ENCODE measurements at places on chromosomes 2 and 18.

GRCh38 chr2:160325418-160325817 is 125.3 kb upstream of the ITGB6 start:
- DNase-seq, result no peak

DNA sequence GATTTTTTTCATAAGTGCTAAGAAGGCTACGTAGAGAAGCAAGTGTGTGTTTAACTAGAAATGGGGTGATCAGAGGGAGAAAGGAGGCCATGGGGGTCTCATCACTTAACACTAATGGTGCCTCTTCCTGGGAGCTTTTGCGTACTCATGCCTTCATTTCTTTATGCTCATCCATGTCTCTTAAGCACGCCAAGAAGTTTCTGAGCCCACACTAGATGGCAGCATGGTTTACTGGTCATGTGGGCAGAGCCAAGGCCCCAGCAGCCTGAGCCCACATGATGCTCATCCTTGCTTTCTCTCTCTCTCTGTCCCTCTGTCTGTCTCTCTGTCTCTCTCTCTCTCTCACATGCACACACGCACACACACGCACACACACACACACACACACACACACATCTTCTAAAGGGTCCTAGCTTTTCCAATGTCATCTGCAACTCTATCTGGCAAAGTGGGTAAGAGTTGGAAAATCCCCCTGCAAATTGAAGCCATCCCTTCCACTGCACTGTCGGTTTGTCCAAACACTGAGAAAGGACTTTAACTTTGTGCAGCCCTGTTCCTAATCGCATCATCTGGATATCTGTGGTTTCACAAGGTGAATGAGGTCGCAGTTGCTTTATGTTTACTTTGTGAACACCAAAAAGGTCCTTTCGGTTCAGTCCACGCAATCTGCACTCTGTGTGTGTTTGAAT is 137.1 kb upstream of the CCDC68 start:
- DNase-seq, result no peak

- no peak for DNase-seq
Observed at GRCh38 chr18:49082714-49083688, 132.2 kb upstream of the SMAD7 start.

DNA sequence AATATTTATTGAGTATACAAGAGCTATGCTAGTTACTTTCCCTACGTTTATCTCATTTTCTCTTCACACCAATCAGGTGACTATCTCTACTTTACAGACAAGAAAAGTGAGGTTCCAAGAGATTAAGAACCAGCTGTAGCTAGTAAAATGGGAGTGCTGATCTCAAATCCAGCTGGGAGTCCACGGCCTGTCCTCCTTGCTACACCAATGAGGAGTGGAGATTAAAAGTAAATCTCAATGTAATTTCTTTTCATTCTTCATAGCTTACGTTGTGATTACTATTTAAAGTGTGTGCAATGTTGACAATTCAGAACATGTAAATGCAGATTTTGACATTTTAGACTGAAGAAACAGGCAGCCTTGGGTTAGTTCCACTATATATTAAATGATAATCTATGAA is 53.9 kb upstream of the NRP2 start:
- no peak for DNase-seq

- DNase-seq, result no peak
Observed at GRCh38 chr2:56753182-56753581, 569.4 kb downstream of the CCDC85A start.

DNA sequence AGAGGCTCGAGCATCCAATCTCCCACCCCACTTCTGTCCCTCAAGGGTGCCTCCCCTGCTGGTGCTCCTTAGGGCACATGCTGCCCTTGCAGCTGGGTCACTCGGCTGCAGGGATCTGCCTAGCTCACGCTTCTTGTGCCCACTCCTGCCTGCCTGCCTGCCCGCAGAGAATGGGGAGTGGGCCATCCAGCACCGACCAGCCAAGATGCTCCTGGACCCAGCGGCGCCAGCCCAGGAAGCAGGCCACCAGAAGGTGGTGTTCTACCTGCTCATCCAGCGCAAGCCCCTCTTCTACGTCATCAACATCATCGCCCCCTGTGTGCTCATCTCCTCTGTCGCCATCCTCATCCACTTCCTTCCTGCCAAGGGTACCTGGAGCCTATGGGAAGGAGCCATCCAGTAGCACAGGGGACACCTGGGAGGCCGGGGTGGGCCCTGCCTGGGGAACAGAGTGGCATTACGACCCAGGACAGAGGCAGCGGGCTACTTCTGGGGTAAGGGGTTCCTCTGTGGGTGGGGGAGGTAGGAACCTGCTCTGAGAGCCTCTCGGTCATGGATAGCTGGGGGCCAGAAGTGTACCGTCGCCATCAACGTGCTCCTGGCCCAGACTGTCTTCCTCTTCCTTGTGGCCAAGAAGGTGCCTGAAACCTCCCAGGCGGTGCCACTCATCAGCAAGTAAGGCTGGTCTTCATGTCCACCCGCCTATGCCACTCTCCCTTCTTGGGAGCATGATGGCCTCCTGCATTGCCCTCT is 3.4 kb downstream of the CHRNG start:
- no peak for DNase-seq

DNA sequence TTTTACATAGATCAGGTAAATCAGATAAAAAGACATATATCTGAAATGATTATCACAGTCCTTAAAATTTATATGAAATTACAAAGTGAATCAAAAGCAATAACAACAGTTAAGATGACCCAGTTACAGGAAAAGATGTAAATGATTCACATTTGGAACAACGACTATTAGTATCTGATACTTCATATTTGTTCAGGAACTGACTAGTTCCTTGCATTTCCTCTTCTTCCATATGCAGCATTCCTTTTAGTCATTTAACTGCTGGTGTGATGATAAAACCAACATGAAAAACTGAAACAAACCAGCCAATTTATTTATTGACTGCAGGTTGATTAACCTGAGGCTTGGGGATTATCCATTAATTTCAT is 75.2 kb downstream of the RBMS1 start:
- DNase-seq, result no peak

DNA sequence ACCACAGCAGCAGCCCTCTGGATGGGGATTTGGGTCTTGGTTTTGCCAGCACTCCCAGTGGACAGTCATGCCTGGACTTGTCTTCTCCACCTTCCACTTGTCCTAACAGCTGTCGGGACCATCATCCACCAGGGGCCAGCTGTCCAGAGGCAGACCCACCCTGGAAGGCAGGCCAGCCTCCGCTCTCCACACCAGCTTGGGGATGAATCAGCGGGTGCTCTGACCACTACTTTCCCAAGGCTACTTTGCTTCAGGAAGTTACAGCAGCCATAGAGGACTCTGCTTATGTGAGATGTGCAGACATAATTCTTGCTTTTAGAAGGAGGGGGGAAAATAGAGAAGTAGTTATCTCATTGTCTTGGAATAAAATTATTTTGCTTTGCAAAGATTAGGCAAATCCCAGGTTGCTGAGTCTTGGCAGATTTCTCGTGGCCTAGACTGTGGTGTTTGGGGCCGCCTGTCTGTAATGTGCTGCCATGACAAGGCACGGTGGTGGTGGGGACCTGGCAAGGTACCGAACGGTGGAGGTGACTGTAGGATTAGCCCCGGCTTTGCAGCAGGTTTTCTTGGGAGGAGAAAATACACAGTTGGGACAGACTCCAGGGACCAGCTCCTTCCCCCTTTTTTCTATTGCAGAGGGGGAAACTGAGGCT is 148.7 kb downstream of the AGAP1 start:
- DNase-seq, result no peak

DNA sequence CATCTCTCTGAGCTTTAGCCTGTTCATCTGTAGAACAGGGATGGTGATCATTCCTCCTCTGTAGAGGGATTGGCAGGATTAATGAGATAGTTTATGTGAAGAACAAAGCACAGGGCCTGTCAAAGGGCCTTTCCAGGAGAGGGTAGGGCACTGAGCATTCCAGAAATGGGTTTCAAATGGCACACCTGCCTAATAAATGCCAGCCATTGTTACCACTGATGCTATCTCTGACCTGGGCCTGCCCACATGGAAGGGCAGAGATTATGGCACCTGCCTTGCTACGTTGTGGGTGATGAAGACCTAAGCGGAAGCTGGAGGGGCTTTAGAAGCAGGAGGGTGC is 31.0 kb upstream of the GMPPA start:
- no peak for DNase-seq

GRCh38 chr2:222264791-222265320 is 33.9 kb downstream of the PAX3 start:
- DNase-seq, result no peak

GRCh38 chr18:9032519-9032918 is 70.0 kb upstream of the NDUFV2 start:
- no peak for DNase-seq

GRCh38 chr2:172462849-172463381 is 35.5 kb downstream of the ITGA6 start:
- no peak for DNase-seq

DNA sequence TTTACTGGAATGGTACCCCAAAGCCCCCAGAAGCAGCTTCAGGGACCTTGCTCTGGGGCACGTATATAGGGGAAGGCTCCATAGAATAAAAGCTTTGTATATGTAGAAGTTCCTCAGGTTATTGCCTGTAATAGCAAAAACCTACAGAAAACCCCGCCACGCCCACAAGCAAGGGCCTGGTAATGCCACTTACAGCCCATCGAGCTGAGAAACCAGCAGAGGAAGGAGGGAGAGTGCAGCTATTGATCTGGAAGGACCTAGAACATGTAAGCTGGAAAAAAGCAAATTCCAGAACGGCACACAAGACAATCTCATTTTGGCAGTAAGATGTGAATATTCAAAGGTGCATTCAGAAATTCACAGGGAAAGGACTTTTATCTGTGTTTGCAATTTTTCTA is 15.8 kb downstream of the HS1BP3 start:
- DNase-seq, result no peak

GRCh38 chr2:67927501-67927900 is 135.3 kb downstream of the C1D start:
- DNase-seq, result no peak

GRCh38 chr18:63438181-63438580 is 15.9 kb upstream of the VPS4B start:
- DNase-seq, result peak; percentile 77

- no peak for DNase-seq
Observed at GRCh38 chr2:1557467-1557820, 144.2 kb downstream of the TPO start.

DNA sequence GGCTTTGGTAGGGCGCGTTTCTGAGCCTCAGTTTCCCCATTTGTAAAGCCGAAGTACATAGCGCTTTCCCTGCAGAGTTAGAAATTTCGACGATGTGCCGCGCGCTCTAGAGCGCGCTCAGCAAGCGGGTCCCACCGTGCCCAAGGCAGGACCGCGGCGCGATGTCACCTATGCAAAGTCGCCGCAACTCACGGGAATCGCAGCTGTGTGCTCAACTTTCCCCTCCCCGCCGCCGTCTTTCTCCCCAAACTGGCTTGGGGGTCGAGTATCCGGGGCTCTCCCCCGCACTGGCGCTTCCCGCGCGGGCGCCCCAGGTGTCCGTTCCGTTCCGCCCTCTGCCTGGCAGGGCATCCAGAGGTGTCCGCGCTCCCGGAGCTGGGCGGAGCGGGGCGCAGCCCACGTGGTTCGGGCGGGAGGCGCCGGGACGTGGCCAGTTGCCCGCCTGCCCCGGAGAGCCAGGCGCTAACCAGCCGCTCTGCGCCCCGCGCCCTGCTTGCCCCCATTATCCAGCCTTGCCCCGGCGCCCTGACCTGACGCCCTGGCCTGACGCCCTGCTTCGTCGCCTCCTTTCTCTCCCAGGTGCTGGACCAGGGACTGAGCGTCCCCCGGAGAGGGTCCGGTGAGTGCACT is at the start of gene MLPH:
MLPH (plus strand) TSS at position 433 of the 630 bp plus-strand sequence. CDS start 6,176 bp downstream, outside the sequence.
- DNase-seq, result no peak
